ENCODE measurements at places on chromosomes 16 and 17. TPM values are rescaled to one million over a fixed set of nuclear protein-coding genes. Genes with fewer than 3 reads are reported as not detected.

The USP43 gene
- not detected for total RNA-seq

The PITPNM3 gene
- total RNA-seq = 0.66 TPM

The TBC1D3C gene
- not detected for total RNA-seq

DNA sequence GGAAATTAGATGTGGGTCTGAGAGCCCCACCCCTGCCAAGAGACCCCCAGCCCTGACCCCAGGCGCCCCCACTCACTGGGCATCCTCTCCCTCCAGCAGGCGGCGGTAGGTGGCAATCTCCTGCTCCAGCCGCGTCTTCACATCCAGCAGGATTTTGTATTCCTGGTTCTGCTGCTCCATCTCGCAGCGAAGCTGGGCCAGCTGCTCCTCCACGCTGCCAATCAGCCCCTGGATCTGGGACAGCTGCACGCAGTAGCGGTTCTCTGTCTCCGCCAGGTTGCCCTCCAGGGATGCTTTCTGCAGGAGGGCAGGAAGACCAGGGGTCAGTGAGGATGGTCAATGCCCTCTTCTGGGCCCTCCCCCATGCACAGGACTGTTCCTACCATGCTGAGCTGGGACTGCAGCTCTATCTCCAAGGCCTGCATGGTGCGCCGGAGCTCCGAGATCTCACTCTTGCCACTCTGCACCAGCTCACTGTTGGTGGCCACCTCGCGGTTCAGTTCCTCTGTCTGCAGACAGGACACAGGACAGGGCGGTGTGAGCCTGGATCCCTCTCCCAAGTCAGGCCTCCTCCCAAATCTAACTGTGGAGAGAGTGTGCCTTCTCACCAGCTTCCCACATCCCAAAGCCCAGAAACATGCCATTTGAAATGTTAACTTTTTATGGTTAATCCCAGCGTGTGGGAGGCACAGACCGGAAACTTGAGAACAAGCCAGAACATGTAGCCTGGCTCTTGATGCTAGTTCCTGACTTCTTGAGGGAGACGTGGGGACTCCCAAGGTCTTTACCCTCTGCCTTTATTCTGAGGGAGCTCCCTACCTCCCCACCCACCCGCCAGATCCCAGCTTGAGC is 3.6 kb downstream of the KRT17 start:
- no peak for DNase-seq
- no peaks in the 10 kb centered on the region for H3K27me3 ChIP-seq
- H3K27ac ChIP-seq = no peak overlapping the region
- no peaks in the 10 kb centered on the region for H3K36me3 ChIP-seq
- H3K4me3 ChIP-seq = no peak overlapping the region
- no peaks in the 10 kb centered on the region for H3K4me1 ChIP-seq

DNA sequence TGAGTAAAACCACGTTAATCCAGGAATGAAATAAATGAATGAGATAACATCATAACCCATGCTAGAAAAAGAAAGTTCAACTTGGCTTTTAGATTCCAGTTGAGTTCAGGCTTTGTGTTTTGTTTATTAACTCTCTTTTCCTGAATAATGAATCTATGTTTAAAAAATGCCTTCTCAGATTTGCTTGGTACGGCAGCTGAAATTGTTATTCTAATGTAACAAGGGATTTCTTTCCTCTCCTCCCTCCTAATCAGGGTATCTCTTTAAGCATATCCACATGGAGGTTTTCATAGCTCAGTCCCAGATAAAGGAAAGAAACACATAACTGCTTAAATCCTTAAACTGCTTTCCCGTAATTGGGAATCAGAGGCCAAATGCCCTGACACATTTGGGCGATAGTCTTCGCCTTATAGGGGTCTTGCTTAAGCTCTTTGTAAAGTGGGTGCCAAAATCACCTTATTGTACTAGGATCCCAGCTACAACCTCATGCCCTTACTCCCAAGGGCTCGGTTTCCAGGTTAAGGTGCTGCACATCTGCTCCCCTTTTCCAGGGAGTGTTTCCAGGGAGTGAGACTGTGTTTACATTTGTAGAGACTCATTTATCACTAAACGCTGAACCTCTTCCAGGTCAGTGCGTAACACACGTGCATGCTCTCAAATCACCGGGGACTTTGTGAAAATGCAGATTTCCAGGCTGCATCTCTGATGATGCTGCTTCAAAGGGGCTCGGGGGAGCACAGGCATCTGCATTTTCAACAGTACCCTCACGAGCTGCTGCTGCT is 142.8 kb upstream of the FOXF1 start:
- peaks cover 7% of the 10 kb centered on the region for H3K27me3 ChIP-seq
- no peaks in the 10 kb centered on the region for H3K36me3 ChIP-seq
- H3K4me3 ChIP-seq = no peak overlapping the region
- DNase-seq = no peak
- H3K27ac ChIP-seq = no peak overlapping the region
- no peaks in the 10 kb centered on the region for H3K4me1 ChIP-seq

DNA sequence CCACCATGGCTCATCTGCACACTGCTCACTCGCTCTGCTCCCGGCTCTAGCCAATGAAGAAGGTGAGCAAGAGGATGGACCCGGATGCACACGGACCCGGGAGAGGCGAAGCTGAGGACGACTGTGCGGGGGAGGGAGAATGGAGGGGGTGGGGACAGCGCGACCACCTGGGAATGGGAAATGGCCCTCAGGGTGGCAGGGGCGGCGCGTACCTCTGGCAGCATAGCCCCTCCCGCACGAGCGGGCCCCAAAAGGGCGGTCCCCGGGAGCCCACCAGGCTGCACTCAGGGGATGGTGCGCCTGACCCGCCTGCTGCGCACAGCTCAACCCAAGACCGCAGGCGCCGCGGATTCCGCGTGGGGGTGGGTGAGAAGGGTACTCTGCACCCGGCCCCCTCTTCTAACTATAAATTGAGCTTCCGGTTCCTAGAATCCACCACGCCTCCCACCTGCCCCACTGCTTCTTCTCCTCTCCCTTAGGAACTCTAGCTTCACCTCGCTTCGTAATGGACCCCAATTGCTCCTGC is 6.1 kb downstream of the MT1H start:
- peak; percentile 87 for DNase-seq
- peaks cover 39% of the 10 kb centered on the region for H3K27me3 ChIP-seq
- no peaks in the 10 kb centered on the region for H3K36me3 ChIP-seq
- peak overlapping the region; percentile 5 for H3K27ac ChIP-seq
- peak overlapping the region; percentile 75 for H3K4me3 ChIP-seq

GRCh38 chr16:86040496-86040895 is 141.5 kb downstream of the IRF8 start:
- no peak for DNase-seq
- no peaks in the 10 kb centered on the region for H3K36me3 ChIP-seq
- peaks cover 10% of the 10 kb centered on the region for H3K4me1 ChIP-seq
- no peak overlapping the region for H3K4me3 ChIP-seq

- peaks cover 49% of the 10 kb centered on the region for H3K4me1 ChIP-seq
- no peak overlapping the region for H3K4me3 ChIP-seq
- peaks cover 35% of the 10 kb centered on the region for H3K36me3 ChIP-seq
- H3K27ac ChIP-seq = peak overlapping the region; percentile 81
- no peak for DNase-seq
Observed at GRCh38 chr16:69465881-69466280, 41.5 kb downstream of the CYB5B start.

The KRT32 gene
- not detected for total RNA-seq

DNA sequence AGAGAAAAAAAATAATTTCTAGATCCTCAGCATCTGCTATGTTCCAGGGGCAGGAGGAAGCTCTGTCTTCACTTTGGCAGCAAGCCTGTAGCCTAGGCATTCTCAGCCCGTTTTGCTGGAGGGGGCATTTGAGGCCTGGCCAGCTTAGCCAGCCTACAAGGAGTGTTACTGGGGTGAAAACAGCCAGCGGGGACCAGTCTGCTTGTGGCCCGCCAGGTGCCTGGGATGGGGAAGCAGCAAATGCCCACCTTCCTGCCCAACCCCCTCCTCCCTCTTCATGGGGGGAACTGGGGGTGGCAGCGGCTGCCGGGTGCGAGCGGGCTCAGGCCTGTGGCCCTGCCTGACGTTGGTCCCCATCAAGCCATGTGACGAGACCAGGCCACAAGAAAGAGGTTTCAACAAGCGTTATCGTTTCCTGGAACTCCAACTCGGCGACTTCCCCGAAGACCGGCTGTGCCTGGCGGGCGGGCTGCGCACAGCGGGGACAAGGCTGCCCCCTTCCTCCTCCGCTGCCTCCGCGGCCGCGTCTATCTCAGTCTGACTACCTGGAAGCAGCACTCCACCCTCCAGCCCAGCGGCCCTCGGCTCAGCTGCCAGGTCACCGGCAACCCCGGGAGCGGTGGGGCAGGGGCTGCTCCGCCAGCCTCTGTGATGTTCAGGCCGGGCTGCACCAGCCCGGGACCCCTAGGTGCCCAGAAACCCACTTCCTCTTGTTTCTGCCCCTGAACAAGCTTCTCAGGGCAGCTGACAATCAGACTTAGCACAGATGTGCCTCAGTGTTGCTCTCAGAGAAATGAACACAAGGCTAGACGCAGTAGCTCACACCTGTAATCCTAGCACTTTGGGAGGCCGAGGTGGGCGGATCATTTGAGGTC is 22.9 kb downstream of the SOCS1 start:
- H3K36me3 ChIP-seq = no peaks in the 10 kb centered on the region
- H3K27ac ChIP-seq = peak overlapping the region; percentile 98
- H3K4me1 ChIP-seq = peaks cover 74% of the 10 kb centered on the region
- DNase-seq = peak; percentile 98
- peak overlapping the region; percentile 78 for H3K4me3 ChIP-seq

DNA sequence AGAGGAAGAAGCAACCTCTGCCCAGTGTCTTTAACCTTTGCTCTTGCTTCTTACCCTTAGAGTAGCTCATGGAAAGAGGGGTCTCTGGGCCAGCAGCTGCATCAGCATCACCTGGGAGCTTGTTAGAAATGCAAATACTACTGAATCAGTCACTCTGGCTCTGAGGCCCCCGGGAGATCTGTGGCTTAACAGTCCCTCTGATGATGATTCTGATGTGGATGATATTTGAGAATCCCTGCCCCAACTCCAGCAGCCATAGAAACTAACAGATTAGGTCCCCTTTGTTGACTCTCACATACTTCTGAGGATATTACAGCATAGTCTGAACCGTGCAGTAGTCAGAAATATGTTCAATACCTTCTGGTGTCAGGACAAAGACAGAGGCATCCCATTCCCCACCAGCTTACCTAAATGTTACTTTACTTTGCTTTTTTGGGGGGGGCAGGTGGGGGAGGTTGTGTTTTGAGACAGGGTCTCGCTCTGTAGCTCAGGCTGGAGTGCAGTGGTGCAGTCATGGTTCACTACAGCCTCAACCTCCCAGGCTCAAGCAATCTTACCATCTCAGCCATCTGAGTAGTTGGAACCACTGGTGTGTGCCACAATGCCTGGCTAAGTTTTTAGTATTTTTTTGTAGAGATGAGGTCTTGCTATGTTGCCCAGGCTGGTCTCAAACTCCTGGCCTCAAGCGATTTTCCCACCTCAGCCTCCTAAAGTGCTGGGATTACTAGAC is 220.1 kb downstream of the CCDC182 start:
- H3K4me3 ChIP-seq = no peak overlapping the region
- no peaks in the 10 kb centered on the region for H3K27me3 ChIP-seq
- DNase-seq = no peak

GRCh38 chr17:5883775-5884665 is 186.2 kb upstream of the WSCD1 start:
- peaks cover 7% of the 10 kb centered on the region for H3K27me3 ChIP-seq
- no peak overlapping the region for H3K4me3 ChIP-seq
- no peak for DNase-seq
- H3K4me1 ChIP-seq = no peaks in the 10 kb centered on the region
- H3K36me3 ChIP-seq = no peaks in the 10 kb centered on the region

GRCh38 chr16:51538707-51539498 is 387.8 kb upstream of the SALL1 start:
- no peaks in the 10 kb centered on the region for H3K27me3 ChIP-seq
- no peaks in the 10 kb centered on the region for H3K4me1 ChIP-seq
- no peak for DNase-seq
- H3K27ac ChIP-seq = no peak overlapping the region

GRCh38 chr17:58615768-58616659 is 75.8 kb downstream of the TEX14 start:
- no peak overlapping the region for H3K27ac ChIP-seq
- DNase-seq = no peak
- peaks cover 17% of the 10 kb centered on the region for H3K4me1 ChIP-seq
- no peak overlapping the region for H3K4me3 ChIP-seq
- peaks cover 2% of the 10 kb centered on the region for H3K27me3 ChIP-seq
- no peaks in the 10 kb centered on the region for H3K36me3 ChIP-seq

Measured in activated CD4-positive, alpha-beta T cell treated with anti-CD3 and anti-CD28 coated beads, Interleukin-2, amount 10 ng/mL, durations not matched to agents 24 days and 14 days (primary cell).